Cardiac septum (tissue), 1 donor: ENCODE measurements at places on chromosomes 6 and 20.

- no peak for DNase-seq
These were observed 49.3 kb upstream of the INSM1 start for GRCh38 chr20:20318365-20319161.

- DNase-seq = no peak
These were observed 447.2 kb downstream of the FRK start for GRCh38 chr6:115613488-115613887.

GRCh38 chr6:69785697-69786096 is 11.1 kb downstream of the LMBRD1 start:
- no peak for DNase-seq

- DNase-seq = no peak
These were observed 18.8 kb downstream of the LATS1 start for GRCh38 chr6:149699150-149699549.

DNA sequence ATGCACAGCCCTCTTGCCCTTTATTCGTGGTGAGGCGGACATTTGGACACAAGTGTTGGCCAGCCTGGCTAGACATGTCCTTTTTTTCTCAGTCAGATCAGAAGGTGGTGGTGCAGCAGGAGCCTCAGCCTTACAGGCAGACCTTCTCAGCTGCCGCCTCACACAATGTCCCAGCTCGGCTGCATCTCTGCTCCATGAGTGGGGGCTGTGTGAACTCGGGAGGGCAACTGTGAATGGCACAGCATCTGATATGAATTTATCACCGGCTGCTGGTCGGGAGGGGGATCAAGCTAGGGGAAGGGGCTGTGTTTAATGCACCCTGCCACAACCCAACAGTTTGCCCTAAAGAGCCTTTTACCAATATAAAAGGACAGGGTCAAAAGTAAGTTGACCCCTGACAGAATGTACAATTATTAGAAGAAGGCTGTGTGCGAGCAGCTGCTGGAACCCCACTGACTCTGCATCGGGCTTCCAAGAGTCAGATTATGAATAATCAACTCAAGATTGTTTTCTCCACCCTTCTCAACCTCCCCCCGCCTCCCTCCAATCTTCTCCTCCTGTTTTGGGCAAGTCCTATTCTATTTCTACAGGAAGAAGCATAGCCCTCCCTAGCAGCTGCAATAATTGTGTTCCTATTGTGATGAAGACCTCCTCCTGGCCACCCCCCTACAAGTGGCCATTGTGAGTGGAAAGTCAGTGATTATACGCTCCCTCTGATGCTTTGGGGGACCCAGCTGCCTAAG is 245.2 kb downstream of the PKHD1 start:
- DNase-seq = no peak

GRCh38 chr6:474453-475185 is 83.1 kb downstream of the IRF4 start:
- DNase-seq = no peak
